ENCODE measurements at places on chromosomes 2 and 18.

DNA sequence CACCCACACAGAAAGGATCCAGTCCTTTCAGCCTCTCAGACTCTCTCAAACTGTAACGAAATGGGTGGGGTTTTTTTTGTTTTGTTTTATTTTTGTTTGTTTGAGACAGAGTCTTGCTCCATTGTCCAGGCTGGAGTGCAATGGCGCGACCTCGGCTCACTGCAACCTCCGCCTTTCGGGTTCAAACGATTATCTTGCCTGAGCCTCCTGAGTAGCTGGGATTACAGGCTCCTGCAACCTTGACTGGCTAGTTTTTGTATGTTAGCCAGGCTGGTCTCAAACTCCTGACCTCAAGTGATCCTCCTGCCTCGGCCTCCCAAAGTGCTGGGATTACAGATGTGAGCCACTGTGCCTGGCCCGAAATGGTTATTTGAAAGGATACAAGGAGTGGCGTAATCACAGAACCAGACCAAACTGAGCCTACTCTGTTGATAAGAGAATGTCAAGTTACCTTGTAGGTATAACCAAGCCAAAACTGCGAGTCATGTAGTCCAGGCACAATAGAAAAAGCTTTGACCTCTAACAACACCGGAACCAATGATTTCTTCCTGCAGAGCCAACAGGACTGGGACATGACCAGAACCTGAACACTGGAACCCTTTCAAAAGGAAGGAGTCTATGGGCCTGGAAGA lies 72.5 kb downstream of the NCAPH start:
- peaks cover 44% of the 10 kb centered on the region for H3K4me1 ChIP-seq
- no peaks in the 10 kb centered on the region for H3K36me3 ChIP-seq
- no peaks in the 10 kb centered on the region for H3K27me3 ChIP-seq
- DNase-seq, result no peak
- peak overlapping the region; percentile 38 for H3K27ac ChIP-seq
- H3K4me3 ChIP-seq, result no peak overlapping the region

GRCh38 chr18:13252686-13253410 lies 34.3 kb downstream of the LDLRAD4 start:
- H3K27me3 ChIP-seq, result no peaks in the 10 kb centered on the region
- no peak overlapping the region for H3K27ac ChIP-seq

GRCh38 chr2:235343869-235344268 lies 150.0 kb upstream of the AGAP1 start:
- no peaks in the 10 kb centered on the region for H3K4me1 ChIP-seq
- H3K27me3 ChIP-seq, result no peaks in the 10 kb centered on the region
- H3K36me3 ChIP-seq, result no peaks in the 10 kb centered on the region
- DNase-seq, result no peak
- H3K4me3 ChIP-seq, result no peak overlapping the region
- H3K27ac ChIP-seq, result no peak overlapping the region

DNA sequence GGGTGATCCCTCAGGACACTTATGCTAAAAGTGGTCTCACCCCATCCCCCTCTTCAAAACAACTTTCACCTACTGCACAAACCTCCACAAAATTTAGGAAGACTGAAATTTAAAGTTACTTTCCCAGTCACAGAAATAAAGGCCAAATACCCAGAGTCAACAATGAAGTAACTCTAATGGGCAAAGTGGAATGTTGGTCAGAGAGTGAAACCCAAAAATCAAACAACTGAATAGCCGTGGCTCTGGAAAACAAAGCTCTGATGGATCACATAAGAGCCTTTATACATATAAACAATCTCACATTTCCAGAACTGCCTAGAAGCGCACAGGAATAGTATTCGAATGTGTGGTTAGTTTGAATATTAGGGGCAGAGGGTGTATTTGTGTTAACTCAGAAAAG lies 4.7 kb downstream of the ACVR1 start:
- no peak overlapping the region for H3K27ac ChIP-seq
- H3K27me3 ChIP-seq, result no peaks in the 10 kb centered on the region
- DNase-seq, result no peak
- no peaks in the 10 kb centered on the region for H3K36me3 ChIP-seq
- H3K4me3 ChIP-seq, result no peak overlapping the region

GRCh38 chr2:198004921-198005829 lies 200.8 kb downstream of the PLCL1 start:
- H3K36me3 ChIP-seq, result no peaks in the 10 kb centered on the region
- peak overlapping the region; percentile 21 for H3K27ac ChIP-seq
- H3K4me3 ChIP-seq, result peak overlapping the region; percentile 40

DNA sequence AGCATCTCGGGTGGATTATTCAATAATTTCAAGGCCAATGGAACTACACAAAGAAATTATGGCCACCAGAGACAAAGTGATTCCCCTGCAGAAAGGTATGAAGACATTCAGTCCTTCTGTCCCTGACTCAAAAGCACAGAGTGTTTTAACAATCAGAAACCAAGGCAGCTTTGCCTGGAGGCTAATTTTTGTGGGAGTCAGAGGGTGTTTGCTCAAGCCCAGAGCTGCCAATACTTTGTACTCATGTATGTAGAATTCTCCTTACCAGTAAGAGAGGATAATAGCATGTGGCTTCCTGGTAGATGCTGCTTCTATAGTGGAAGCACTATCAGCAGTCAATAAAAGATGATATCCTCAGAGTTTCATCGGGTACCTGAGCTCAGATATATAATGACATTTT lies 178.4 kb downstream of the KCNE4 start:
- H3K27me3 ChIP-seq, result no peaks in the 10 kb centered on the region
- no peaks in the 10 kb centered on the region for H3K36me3 ChIP-seq
- no peaks in the 10 kb centered on the region for H3K4me1 ChIP-seq
- no peak overlapping the region for H3K4me3 ChIP-seq

DNA sequence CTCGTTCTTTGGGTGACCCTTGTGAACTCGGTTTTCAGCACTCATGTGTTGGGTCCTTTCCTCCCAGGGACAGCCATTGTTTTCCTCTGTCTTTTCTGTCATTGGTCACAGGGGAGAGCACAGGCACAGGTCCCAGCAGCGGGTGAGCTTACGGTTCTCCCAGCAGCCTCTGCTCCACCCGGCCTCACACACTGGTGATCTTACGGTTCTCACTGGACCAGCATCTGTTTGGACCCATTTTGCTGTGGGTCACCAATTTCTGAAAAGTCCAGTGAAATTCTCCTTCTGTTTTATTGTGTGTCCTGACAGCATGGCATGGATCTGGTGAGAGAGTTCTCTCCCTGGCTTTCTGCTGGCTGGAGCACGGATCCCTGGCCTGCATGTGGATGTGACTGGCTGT lies 49.8 kb upstream of the ANKRD62 start:
- no peak for DNase-seq
- H3K27ac ChIP-seq, result no peak overlapping the region
- no peaks in the 10 kb centered on the region for H3K27me3 ChIP-seq
- H3K4me1 ChIP-seq, result peaks cover under 1% of the 10 kb centered on the region
- no peaks in the 10 kb centered on the region for H3K36me3 ChIP-seq

DNA sequence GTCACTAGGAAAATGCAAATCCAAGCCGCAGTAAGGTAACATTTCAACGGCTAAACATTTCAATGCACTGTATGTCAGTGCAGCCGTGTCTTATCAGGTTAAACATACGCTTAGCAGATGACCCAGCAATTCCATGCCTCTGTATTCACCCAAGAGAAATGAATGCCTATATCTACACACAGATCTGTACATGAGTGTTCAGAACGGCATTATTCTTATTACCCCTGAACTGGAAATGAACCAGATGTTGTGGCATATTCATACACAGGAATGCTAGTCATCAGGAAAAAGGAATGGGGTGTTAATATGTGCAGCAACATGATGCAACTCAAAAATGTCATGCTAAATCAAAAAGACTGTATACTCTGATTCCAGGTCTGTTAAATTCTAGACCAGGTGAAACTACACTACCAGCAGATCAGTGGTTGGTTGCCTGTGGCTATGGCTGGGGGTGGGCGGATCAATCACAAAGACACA lies 80.4 kb upstream of the RPL31 start:
- no peak overlapping the region for H3K4me3 ChIP-seq
- no peak overlapping the region for H3K27ac ChIP-seq
- no peaks in the 10 kb centered on the region for H3K27me3 ChIP-seq
- no peaks in the 10 kb centered on the region for H3K36me3 ChIP-seq

DNA sequence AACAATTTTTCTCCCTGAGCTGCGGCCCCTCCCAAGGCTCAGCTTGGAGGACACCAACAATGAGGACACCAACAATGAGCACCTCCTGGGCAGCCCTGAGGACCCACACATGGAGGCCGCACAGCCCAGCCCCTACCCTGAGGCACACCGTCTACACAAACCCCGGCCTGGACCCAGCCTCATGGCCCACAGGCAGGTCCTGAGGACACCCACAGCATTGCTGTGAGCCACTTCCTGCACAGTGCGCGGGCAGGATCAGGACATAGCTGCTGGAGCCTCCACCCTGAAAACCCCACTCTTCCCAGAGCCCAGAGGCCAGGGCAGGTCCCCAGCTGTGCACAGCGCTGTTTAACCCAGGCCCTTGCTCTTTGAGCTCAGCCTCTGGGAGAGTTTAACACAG lies 194.3 kb downstream of the RTP5 start:
- no peak overlapping the region for H3K4me3 ChIP-seq
- no peaks in the 10 kb centered on the region for H3K27me3 ChIP-seq
- DNase-seq, result no peak
- H3K4me1 ChIP-seq, result no peaks in the 10 kb centered on the region
- no peak overlapping the region for H3K27ac ChIP-seq

DNA sequence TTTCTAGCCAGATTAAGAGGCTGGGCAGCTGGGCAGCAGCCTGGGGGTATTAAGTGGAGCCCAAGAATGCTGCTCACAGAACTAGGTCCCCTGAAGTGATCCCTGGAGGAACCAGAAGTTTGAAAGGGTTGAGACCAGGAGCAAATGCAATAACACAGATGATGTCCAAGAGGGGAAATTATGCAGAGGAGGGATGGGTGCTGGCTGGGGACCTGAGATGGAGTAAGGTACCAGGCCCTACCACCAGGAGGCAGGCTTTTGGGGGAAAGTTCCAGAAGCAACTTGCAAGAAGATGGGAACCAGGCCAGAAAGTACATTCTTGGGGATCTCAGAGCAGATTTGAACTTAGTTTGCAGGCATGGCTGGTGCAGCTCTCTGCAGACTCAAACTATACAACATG lies 175.1 kb downstream of the NCK2 start:
- no peaks in the 10 kb centered on the region for H3K4me1 ChIP-seq
- H3K27ac ChIP-seq, result no peak overlapping the region
- H3K4me3 ChIP-seq, result no peak overlapping the region
- no peaks in the 10 kb centered on the region for H3K27me3 ChIP-seq
- H3K36me3 ChIP-seq, result no peaks in the 10 kb centered on the region

Measured in thoracic aorta (tissue), 2 donors.